Activated T-cell treated with anti-CD3 and anti-CD28 coated beads for 24 hours (primary cell): ENCODE measurements at places on chromosomes 5 and 9.

GRCh38 chr9:126886034-126886822, 25.8 kb downstream of the ZBTB34 start:
- DNase-seq: no peak

DNA sequence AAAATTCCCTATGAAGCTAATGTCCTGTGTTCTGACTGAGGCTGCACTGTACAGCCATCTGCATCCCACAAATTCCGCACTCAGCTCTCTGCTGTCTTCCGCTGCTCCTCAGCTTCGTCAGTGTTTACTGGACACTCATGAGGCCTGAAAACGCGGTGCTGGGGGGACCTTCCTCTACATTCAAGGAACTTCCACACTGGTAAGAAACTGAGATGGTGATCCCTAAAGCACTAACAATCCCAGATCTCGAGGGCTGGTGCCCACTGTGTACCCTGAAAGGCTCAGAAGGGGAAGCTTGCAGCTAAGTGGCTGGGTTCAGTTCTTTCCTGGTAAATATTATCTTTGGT, 117.9 kb downstream of the NRG2 start:
- no peak for DNase-seq

DNA sequence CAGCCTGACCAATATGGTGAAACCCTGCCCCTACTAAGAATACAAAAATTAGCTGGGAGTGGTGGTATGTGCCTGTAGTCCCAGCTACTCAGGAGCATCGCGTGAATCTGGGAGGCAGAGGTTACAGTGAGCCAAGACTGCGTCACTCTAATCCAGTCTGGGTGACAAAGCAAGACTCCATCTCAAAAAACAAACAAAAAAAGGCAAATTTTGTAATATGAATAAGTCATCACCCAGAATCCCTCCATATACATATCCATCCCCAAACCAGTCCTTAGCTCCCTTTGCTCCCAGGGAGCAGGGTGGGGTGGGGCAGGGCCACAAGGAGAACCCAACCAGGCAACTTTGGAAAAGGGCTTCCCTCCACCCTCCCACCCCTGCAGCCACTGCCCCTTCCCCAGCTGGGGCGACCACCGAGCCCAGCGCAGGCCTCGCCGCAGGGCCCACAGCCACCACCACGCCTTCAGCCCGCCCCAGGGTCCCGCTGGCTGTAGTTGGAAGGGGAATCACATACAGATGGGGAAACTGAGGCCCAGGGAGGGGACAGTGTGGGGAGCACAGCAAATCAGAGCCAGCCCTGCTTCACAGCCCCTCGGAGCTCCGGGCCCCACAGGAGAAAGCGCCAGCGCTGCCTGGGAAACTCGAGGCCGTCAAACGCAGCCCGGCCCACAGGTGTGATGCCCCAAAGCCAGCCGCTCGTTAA, 7.8 kb downstream of the NOTCH1 start:
- no peak for DNase-seq

GRCh38 chr9:98108531-98109031, 10.4 kb downstream of the TRIM14 start:
- DNase-seq: no peak

- no peak for DNase-seq
Measured at GRCh38 chr5:6361101-6361500, 17.2 kb downstream of the MED10 start.

DNA sequence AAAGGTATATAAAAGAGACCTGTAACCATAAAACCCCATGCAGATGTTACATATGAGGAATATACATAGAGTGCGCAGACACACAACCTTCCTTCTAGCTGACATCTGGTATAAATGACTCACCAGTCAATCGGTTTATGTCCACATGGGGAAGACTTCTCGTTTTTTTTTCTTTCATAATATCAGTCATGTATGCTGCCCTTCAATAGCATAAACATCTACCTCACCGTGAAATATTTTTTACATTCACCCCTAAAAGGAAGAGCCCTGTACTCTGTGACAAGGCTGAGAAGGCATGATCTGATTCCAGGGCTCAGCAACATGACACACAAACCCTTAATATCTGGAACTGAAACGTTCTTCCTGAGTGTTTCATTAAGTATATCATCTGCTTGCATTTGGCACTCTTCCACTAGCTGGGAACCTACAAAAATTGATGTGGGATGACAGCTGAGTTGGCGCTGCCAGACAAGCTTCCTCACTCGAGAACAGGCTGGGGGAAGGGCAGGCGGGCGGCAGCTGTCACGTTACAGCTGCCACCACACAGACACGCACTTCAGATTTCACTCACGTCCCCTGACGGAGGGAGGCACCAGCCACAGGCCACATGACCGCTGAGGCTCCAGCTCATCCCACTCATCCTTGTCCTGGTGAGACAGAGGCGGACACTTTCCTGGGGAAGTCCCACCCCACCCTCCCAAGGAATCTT, 74.2 kb downstream of the SHB start:
- DNase-seq: no peak
